ENCODE measurements at places on chromosomes 6 and 20. TPM values are rescaled to one million over a fixed set of nuclear protein-coding genes. Genes with fewer than 3 reads are reported as not detected.

- no peak for DNase-seq
Measured at GRCh38 chr20:4985658-4986057, 15.7 kb downstream of the SLC23A2 start.

- no peak for DNase-seq
Measured at GRCh38 chr6:164763788-164764187, 545.6 kb downstream of the C6orf118 start.

GRCh38 chr6:2658788-2659187 is 91.9 kb downstream of the MYLK4 start:
- no peak for DNase-seq

DNA sequence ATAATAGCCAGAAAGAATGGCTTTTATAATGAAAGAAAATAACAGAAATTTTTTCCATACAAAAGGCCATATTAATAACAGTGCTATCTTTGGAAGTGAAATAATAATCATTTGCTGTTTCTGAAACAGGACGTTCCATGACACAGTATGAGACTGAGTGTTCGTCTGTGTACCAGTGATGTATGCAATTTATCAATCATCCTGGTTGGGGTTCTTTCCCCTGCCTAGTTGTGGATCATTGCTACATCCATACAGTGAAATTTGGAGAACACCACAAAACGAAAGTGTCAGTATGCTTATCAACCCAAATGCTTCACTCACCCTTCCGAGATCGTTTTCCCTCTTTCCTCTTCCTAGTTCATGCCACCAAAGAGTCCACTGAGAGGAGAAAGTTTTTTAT is 151.4 kb upstream of the PRDM1 start:
- DNase-seq, result no peak

DNA sequence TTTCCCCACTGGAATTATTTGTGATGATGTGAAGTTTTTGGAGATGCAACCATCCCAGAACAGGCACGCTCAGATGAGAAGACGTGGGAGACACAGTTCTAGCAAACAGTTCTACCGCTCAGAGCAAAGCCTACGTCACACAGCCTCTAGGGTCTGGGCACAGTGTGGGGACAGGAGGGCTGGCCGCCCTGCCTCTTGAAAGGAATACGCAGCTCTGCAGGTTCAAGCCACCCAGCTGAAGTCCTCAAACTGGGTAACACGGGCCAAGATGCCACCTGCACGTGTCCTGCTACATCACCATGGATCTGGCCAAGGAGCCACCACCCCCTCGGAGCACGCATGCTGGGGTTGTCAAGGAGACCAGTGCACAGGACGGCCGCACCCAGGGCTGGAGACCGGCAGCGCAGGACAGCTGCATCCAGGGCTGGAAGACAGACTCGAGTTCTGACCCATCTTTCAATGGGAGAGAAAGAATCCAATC is 75.0 kb downstream of the NOL4L start:
- no peak for DNase-seq

DNA sequence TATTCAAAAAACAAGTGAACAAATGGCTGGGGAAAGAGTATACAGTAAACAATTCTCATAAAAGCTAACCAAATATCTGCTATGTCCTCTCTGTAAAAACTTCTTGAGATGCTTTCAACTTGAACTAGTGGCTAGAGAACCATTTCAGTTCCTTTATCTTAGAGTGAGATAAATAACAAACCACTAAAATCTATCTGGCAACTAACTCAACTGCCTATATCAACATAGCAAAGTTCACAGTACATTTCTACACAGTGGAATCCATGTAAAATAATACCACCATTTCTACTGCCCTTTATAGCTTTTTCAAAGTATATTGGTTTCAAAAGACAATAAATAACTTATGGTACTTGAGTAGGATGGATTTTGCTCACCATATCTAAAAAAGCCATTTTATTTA is 95.1 kb downstream of the MMS22L start:
- no peak for DNase-seq

GRCh38 chr6:138882369-138883017 is 86.6 kb downstream of the ECT2L start:
- DNase-seq, result no peak

DNA sequence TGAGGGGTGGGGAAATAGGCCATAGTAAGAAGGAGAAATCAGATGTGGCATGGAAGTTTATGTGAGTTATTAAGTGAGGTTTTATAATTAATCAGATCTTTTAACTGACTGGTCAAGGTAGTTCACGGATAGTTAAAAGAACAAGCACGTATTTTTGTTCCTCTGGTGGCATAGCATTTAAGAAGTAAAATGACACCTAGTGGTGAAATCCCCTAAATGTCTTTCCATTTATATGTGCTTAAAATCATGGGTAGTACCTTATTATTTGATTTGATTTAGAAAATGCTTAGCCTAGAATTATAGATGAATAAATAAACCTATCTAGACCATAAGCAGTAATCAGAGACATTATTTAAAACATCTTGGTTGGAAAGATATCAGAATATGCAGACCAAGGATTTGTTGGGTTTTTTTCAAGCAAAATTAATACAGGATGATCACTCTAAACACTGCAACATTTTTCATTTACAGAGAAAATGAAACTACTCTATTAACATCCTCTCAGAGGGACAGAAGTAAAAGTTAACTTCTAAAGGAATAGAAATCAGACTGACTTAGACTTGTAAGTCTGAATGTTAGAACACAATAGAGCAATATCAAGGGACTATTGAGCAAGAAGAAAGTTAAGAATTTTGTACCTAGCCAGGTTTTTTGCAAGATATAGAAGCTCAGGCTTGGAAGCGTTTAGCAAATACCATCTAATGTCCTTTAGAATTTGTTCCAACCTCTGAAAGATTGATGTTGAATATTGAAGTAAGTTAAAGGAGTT is 81.1 kb downstream of the STXBP5 start:
- DNase-seq, result peak; percentile 10

DNA sequence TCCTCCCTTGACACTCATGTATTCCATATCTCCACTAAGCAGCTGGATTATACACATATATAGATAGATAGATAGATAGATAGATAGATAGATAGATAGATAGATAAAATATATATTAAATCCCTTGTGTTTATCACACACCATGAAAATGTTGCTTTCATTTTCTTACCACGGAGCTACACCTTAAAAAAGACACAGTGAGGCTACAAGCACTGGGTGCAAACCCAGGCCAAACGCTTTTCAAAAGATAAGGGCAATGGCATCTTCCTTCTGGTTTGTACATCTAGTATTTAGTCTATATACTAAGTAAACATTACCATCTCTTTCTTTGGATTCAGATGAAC is 377.1 kb downstream of the ESR1 start:
- DNase-seq, result no peak

- DNase-seq, result no peak
Measured at GRCh38 chr6:2790588-2791449, 25.6 kb downstream of the WRNIP1 start.

- DNase-seq, result no peak
Measured at GRCh38 chr6:13611715-13612114, 3.4 kb upstream of the NOL7 start.

- DNase-seq, result no peak
Measured at GRCh38 chr20:54173653-54174456, at the start of gene CYP24A1. Gene CYP24A1 (minus strand): TSS chr20:54173986. CDS start chr20:54173579, 407 bp downstream.

- DNase-seq, result no peak
Measured at GRCh38 chr6:170434117-170434820, 118.8 kb downstream of the PSMB1 start.

DNA sequence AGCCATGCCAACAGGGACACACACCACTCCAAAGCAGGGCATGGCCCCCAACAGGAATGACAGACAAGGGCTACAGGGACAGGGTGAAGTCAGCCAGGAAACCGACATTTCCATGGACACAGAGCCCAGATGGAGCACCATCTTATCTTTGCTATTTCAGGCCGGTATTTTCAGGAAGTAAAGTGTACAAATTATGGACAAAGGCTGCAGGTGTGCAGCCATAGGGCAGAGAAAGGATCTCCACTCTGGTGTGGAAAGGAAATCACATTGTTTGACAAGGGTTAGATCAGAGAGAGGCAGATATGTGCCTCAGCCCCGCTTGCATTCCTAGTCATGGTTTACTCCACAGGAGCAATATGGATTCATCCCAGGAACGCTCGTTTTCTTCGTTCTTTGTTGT is 81.7 kb upstream of the SLC22A23 start:
- no peak for DNase-seq

DNA sequence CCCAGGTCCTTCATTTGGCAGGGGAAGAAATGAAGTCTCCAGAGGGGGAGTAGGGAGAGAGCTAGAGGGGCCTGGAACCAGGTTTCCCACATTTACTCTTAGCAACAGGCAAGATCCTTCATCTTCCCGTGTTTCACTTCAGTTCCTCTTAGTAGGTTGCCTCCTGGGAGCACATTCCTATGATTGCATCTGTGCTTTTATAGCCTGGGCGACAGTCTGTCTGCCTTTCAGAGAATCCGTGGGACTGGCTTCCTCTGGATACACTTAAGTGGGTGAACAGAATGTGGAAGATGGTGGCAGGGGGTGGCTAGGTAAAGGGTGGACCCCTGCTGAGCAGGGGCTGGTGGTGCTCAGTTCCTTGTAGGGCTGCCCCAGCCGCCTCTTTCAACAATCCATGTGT is 33.4 kb downstream of the STK35 start:
- no peak for DNase-seq

GRCh38 chr20:60271597-60271996 is 313.4 kb downstream of the CDH26 start:
- no peak for DNase-seq

- DNase-seq, result no peak
Measured at GRCh38 chr6:170316071-170316470, 9.5 kb downstream of the FAM120B start.

GRCh38 chr6:55833284-55833683 is 42.1 kb downstream of the BMP5 start:
- DNase-seq, result no peak

DNA sequence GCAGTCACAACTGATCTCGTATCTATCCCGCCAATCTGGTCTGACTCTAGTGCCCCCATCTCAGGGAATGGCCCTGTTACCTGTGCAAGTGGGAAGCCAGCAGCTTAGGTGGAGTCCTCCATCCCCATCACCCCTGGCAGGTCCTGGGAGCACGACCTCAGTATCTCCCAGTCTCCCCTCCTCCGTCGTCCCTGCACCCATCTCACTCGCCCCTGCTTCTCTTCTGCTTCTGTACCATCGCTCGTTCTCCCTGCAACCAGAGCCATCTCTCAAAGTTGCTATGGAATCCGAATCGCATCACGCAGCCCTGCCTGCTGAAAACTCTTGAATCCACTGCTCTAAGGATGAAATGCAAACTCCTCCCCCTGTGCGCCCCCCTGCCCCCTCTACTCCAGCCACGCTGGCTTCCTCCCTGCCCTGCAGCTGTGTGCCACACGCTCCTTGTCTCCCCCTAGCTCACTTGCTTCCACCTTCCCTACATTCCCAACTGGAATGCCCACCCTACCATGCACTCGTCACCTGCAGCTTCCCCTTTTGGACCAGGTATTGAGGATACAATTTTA is 64.0 kb upstream of the PTGIS start:
- DNase-seq, result no peak

- DNase-seq, result peak; percentile 17
Measured at GRCh38 chr6:57221191-57221935, 744 bp downstream of the RAB23 start.

DNA sequence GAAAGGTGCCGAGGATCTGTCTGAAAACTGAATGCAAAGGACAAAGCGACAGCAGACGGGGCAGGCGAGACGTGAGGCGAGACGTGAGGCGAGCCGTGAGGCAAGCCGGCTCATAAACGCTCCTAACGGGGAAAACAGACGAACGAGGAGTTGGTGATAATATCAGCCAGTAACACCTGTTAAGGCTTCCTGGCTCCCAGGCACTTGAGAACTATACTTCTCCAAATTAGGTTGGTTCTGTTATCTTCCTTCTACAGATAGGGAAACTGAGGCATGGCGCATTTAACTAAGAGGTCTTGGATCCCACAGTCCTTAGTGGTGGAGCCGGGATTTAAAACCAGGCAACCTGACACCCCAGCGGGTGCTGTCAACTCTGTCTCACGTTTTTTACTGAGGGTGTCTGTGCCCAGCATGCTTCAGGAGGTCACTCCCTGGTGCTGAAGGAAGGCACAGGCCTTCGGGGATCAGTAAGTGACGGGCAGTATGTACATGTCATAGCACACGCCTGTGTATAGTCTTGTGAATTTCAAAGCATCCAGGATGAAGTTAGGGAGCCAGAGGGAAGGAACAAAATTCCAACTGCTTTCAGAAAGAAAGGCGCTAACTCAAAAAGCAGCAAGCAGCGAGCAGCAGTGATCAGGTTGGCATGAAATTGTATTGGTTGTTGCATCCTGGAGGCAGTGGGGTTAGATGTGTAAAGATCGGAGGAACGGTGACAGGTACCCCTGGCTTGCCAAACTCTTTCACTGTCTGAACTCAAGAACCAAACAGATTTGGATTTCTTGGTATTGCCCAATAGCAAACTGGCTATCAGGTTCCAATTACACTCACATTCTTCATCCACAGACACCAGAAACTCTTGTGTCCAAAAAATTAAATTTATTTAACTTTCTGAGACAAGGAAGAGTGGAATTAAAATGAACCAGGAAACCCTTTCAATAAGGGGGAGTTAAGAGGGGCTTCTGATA is 318.7 kb downstream of the THBS2 start:
- DNase-seq, result no peak

GRCh38 chr6:137102050-137102848 is 57.5 kb upstream of the IL20RA start:
- no peak for DNase-seq

DNA sequence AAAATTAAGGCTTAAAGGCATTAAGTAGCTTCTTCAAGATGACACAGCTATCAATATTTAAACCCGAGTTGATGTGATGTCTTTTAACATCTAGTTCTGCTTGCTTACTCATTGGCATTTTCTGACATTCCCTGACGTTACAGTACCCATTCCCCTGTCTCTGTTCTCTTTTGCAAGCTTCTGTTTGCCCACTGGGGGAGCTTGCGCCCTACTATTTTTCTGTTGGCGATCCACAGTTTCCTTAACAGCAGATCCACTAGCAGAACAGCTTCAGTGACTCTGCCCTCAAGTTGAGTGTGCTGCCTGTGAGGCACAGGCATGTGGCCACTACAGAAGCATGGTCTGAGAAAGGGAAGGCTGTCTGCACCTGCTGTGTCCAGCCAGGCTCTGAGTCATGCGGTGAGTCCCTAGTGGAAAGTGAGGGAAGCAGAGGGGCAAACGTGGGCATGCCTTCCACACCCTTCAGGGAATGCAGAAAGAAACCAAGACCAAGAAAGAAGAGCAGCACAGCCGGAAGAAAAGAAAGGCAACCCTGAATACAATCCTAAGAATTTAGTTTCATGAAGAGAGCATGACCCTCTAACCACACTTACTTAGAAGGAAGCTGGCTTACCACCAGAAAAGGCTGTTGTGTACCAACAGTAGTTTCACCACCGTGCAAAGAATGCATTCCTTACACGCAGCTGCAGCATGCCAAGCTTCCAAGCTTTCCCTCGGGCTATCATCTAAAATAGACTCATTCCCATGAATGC is 97.7 kb upstream of the VGLL2 start:
- DNase-seq, result no peak

The PSORS1C2 gene
- not detected for polyA plus RNA-seq

The DYNLT2 gene
- polyA plus RNA-seq, result 1.6 TPM

The SLC24A3 gene
- 20.5 TPM for polyA plus RNA-seq

The TRMT6 gene
- polyA plus RNA-seq, result 9.3 TPM

The SOD2 gene
- 521 TPM for polyA plus RNA-seq

The PTCRA gene
- polyA plus RNA-seq, result not detected

The SLC17A2 gene
- polyA plus RNA-seq, result 0.04 TPM
